Stimulated activated CD4-positive, alpha-beta T cell treated with anti-CD3 and anti-CD28 coated beads, Interleukin-1b, Interleukin-23, amount 100 ng/mL, for 48 hours (primary cell): ENCODE measurements at places on chromosomes 13 and 19.

DNA sequence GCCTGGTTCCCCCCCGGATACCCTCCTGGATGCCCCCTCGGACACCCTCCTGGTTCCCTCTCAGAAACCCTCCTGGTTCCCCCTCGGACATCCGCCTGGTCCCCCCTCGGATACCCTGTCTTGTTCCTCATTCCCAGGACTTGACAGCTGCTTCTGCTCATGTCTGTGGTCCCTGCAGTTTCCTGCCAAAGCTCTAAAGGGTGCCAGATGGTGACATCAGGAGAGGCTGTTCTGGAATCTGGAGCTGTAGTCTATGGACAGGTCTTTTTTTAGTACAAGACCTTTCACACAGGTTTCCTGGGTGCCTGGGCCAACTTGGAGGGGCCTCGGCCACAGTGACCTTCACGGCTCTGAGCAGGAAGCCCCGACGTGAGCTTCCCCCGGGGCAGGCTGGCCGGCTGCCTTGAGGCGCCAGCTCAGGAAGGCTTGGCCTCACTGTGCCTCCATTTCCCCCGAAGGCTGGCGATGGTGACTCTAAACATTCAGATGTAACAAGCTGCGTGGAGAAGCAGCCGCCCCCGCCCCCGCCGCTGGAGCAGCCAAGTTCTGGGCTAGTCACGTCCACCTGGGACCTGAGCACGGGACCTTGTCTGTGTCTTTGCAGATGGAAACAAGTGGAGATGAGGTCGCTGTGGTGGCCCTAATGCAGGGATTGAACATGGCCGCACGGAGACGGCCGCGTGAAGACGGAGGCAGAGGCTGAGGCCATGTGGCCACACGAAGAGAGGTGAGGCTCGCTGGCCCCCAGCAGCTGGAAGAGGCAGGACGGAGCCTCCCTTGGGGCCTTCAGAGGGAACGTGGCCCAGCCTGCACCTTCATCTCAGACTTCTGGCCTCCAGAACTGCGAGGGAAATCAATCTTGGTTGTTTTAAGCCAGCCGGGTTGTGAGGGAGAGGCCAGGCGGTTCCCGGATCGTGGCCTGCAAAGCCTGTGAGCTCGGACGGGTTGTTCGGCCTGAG is 12.7 kb downstream of the SGTA start:
- no peak for DNase-seq

DNA sequence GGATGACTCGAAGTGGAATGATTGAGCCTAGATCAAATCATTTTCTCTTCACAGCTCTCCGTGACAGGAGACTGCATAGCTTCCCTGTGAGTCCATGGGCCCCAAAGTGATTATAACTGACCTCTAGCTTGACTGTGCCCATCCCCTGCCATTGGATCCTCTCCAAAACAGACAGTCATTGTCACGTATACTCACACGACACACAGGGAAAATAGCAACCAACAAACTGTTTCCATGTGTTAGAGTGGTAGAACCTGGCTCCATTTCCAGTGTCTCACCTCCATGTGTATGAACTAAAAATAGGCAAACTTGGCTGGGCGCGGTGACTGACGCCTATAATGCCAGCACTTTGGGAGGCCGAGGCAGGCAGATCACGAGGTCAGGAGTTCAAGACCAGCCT is 48.8 kb upstream of the NPAS1 start:
- DNase-seq, result no peak

GRCh38 chr13:100454876-100455275 is 133.7 kb downstream of the GGACT start:
- DNase-seq, result no peak

DNA sequence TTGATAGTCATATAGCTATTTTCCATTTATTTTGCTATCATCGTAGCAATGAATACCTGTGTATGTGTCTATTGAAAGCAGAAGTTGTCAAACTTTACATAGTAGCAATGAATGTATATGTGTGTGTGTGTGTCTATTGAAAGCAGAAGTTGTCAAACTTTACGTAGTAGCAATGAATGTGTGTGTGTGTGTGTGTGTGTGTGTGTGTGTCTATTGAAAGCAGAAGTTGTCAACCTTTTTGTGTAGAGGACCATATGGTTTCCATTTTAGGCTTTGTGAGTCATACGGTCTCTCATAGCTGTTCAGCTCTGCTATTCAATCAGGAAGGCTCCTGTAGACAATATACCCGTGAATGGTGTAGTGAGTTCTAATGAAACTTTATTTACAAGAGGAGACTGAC is 20.8 kb downstream of the NLRP4 start:
- no peak for DNase-seq

- no peak for DNase-seq
Measured at GRCh38 chr19:2732157-2732725, 7.6 kb downstream of the SLC39A3 start.

DNA sequence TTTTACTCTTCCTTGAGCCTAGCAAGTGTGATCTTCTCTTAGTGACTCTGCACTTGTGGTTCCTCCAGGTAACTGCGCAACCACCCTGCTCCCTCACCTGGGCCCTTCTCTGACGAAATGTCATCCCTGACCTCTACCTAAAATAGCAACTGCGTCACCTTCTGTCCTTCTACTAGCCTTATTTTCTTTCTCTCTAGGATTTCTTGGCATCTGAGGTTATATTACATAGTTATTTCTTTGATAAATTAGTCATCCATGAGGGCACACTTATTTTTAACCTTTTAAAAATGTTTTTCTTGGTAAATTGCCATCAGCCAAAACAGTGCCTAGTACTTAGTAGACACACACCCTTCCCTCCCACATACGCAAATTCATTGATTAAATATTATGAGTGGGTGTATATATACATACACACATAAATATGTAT is 355.5 kb downstream of the ENOX1 start:
- DNase-seq, result no peak

DNA sequence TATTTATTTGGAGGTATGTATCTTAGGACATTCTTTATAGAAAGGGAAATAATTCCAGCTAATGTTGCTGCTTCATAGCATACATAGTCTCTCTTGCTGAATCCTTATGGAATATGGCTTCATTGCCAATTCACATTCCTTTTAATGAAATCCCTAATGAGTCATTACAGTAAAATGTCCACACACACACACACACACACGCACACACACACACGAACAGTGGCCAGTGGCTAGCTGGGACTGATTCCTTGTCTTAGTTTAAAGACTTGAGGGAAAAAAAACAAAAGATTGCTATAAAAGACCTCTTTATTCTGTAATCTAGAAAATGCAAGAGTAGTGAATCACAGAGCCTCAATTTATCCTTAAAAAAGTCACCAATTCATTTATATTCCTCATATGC is 301.6 kb downstream of the SLITRK6 start:
- DNase-seq, result no peak

GRCh38 chr13:40159736-40160135 is 504.3 kb downstream of the COG6 start:
- no peak for DNase-seq

DNA sequence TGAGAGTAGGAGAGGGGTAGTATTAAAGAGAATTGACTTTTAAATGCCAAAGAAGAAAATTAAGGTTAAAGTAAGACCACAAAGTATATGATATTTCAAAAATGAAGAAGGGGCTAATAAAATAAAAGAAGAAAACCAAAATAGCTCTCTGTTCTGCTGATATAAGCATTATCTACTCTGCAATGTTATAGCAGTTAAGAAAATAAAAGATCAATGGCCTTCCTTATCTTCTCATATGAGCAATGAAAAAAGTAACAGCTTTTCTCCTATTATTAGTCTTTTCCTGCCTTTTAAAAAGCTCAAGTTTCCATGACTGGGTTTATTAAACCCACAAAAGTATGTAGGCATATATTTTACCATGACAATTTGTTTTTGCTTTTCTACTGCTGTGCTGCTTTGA is 126.4 kb downstream of the TBC1D4 start:
- DNase-seq, result no peak

DNA sequence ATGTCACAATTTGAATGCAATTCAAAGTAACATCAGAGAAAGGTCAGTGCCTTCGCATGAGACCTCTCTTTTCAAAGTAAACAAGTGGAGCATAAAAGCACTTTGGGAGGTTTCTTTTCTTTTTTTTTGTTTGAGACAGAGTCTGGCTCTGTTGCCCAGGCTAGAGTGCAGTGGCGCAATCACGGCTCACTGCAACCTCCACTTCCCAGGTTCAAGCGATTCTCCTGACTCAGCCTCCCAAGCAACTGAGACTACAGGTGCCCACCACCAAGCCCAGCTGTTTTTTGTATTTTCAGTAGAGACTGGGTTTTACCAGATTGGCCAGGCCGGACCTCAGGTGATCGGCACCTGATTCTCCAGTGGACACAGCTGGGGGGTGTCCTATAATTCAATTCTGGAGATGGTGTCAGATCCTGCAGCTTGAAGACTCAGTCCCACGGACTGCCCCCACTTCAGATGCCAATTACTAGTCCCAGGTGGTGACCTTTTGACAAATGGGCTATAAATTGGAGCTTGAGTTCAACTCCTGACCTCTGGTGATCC is 57.6 kb downstream of the RGCC start:
- DNase-seq, result no peak

- no peak for DNase-seq
Measured at GRCh38 chr13:106145997-106146864, 389.2 kb downstream of the EFNB2 start.
